ENCODE measurements at places on chromosomes 13 and 19.

DNA sequence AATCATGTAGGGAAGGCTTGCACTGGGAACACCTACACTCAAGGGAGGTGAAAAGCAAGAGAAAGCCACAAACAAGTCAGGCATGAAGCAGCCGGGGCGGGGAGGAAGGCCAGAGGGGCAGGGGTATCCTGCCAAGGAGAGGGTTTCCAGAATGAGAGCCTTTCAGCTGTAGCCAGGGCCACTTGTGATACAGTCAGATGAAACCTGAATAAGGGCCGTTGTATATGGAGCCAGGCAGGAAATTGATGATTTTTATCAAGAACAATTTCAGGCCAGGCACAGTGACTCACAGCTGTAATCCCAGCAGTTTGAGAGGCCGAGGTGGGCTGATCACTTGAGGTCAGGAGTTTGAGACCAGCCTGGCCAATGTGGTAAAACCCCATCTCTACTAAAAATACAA lies 4.4 kb downstream of the TRPM4 start:
- no peak for DNase-seq

DNA sequence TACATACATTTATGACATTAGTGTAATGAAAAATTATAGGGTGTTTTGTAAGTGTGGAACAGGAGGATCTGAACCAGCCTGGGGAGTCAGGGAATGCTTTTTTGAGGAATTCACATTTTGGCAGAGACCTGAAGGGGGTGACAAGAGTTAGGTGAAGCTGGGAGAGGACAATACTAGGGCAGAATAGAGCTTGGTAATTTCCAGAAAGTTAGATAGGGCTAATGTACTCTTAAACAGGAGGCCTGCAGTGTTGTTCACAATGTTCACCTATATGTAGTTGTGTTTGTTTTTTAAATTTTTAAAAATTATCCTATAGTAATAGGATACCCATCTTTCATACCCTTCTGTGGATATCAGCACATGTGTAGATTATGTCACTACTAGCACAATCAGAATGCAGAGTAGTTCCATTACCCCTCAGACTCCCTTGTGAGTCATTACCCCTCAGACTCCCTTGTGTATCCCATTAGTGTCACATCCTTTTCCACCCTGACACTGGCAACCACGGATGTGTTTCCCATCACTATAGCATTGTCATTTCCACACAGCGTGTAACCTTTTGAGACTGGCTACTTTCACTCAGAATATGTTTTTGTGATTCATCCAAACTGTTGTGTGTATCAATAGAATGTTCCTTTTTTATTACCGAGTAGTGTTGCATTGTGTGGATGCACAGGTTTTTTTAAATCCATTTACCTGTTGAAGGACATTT lies 43.1 kb downstream of the PCCA start:
- DNase-seq: peak; percentile 20

- DNase-seq: no peak
These were observed 6.5 kb downstream of the SIGLEC7 start for GRCh38 chr19:51148580-51148979.

- DNase-seq: no peak
These were observed 265.3 kb downstream of the NALCN start for GRCh38 chr13:101150998-101151397.

- DNase-seq: no peak
These were observed 34.4 kb upstream of the ZNF808 start for GRCh38 chr19:52492994-52493470.

DNA sequence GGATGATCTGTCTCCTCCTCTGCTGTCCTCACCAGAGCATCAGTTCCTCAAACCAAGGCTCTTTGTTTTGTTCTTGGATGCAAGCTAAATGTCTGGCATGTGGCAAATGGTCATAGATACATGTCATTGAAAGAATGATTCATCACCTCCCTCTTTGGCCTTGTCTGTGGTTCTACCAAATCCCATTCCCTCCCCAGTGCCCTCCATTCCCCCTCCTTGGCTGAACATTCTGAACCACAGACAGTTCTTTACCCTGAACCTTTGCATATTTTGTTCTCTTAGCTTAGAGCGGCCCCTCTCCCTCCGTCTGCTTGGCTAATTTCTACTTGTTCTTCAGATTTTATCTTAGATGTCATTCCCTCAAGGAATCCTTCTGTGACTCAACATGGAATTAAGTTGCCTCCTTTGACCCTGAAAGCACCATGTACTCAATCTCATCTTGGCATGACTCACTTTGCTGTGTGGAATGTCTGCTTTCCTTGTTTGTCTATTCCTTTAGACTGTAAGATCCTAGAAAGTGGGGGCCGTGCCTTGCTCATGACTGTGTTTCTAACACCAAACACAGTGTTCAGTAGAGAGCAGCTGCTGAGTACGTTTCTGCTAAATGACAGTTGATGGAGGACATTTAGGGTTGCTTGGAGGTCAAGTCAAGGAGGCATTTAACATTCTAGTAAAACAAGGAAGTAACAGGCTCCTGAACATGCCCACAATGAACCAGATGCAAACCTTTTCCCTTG lies 8.1 kb downstream of the ALOX5AP start:
- no peak for DNase-seq

DNA sequence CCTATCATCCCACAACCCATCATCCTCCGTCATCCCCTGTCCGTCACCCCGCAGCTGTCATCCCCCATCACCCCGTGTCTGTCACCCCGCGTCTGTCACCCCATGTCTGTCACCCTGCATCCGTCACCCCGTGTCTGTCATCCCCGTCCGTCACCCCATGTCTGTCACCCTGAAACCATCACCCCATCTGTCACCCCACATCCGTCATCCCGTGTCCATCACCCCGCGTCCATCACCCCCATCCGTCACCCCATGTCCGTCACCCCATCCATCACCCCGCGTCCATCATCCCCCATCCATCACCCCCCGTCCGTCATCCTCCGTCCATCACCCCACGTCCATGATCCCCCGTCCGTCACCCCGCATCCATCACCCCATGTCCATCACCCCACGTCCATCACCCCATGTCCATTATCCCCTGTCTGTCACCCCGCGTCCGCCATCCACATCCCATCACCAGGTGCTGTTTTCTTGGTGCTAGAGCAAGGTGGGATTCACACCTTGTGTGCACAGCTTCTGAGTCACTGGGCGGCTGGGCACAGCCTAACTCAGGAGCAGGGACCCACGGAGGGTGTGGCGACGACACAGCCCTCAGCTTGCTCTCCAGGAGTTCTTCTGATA lies 24.2 kb downstream of the RASA3 start:
- DNase-seq: no peak

GRCh38 chr19:5497297-5497696 lies 42.1 kb downstream of the ZNRF4 start:
- DNase-seq: no peak

GRCh38 chr19:32196690-32197420 lies 148.6 kb upstream of the ZNF507 start:
- no peak for DNase-seq

DNA sequence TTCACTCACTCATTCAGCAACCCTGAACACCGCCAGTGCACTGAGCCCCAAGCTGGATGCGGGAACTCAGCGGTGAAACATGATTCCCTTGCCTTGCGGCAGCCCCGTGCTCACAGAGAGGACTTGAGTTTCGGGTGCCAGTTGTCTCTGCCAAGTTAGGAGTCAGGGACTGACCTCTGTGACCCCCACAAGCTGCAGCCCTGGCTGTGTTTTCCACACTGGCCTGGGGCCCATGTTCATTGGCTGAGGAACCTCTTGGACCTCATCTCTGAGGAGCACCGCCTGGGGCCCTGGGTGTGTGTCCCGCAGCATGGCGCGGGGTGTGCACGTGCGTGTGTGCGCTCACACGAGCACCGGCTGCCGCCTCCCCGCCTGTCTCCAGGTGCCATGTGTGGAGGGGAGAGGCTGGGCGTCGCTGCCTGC lies 31.0 kb downstream of the CAPN12 start:
- no peak for DNase-seq

DNA sequence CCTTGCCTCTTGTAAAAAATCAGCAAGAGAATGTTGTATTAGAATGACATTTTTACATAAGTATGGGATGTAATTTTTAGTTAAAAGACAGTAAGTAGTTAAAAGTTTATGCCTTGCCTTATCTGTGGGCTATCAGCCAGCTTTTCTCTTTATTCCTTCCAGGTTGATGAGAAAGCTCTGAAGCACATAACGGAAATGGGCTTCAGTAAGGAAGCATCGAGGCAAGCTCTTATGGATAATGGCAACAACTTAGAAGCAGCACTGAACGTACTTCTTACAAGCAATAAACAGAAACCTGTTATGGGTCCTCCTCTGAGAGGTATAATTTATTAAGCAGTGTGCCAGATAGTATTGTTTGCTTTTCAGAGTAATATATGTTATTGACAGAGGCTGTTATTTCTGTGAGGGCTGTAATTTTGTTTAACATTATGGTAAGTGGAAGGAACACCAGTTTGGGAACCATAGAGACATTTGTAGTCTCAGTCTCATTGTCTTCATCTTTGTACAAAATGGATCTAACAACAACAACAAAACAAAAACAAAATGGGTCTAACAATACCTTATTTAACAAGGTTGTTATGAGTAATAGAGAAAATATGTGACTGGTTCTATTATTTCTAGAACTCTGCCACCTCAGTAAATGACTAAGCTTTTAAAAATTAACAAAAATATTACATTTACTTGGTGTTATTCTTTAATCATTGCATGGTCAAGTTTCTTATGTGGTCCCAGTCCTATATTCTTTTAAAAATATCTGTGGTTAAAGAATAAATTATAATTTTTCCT lies 112.8 kb downstream of the TDRD3 start:
- DNase-seq: no peak

DNA sequence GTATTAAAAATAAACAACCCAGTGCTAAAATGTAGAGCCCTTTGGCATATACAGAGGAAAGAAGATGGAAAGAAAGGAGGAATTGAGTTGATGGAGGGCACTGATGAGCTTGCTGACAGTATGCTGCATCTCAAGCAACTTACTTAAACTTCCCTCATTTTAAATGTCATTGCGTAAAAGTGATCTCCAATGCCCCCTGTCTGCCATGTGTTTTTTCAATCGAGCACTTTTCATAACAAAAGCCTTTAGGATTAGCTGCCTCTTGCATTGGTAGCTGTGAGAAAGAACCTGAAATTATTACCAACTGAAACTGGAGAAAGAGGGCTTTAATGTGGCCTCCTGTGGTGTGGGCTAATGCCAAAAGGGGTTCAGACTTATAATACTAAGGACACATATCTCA lies 541.6 kb downstream of the SUCLA2 start:
- DNase-seq: no peak

GRCh38 chr19:57682226-57682766 lies 519 bp downstream of the ZNF551 start:
- no peak for DNase-seq

- DNase-seq: no peak
These were observed 68.2 kb downstream of the LMO7 start for GRCh38 chr13:75704194-75704926.

GRCh38 chr13:47564041-47564440 lies 437.0 kb downstream of the SUCLA2 start:
- DNase-seq: no peak

DNA sequence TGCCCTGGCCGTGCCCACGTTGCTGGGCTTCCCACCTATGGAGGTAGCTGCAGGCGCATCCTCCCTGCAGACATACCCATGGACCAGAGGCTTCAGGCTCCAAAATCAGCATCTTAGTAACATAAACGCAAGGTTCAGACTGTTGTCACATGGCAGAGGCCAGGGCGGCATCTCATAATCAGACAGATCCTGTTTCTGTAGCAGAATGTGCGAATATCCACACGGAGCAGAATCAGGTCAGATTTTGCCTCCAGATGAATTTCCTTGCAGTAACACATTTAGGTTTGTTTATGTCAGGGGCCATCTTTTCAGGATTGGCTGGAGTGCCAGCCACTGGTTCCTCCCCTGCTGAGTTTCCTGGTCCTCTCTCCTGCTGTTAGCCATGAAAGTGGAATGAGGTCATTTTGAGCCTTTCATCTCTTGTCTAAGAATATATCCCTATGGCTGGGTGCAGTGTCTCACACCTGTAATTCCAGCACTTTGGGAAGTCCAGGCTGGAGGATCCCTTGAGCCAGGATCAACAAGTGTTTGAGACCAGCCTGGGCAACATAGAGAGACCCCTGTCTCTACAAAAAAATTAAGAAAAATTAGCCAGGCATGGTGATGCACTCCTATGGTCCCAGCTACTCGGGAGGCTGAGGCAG lies 20.5 kb downstream of the SMARCA4 start:
- DNase-seq: no peak

DNA sequence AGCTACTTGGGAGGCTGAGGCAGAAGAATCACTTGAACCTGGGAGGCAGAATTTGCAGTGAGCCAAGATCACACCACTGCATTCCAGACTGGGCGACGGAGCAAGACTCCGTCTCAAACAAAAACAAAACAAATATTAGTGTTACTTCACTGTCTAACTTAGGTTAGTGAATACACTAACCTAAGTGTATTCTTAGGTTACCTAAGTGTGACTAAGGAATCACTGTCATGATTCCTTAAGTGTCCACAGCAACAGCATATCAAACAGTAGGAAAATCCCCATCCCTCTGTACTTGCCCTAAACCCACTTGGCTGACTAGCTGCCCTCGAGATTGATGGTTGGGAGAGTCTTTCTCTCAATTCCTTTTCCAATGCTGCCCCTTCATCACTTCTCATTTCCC lies 11.8 kb upstream of the LRCH1 start:
- DNase-seq: no peak

GRCh38 chr19:9914001-9914314 lies 22.4 kb downstream of the OLFM2 start:
- no peak for DNase-seq

- peak; percentile 29 for DNase-seq
These were observed 7.9 kb downstream of the PIP5K1C start for GRCh38 chr19:3692141-3693024.

GRCh38 chr19:48654299-48655059 lies 8.5 kb upstream of the CA11 start:
- DNase-seq: no peak

DNA sequence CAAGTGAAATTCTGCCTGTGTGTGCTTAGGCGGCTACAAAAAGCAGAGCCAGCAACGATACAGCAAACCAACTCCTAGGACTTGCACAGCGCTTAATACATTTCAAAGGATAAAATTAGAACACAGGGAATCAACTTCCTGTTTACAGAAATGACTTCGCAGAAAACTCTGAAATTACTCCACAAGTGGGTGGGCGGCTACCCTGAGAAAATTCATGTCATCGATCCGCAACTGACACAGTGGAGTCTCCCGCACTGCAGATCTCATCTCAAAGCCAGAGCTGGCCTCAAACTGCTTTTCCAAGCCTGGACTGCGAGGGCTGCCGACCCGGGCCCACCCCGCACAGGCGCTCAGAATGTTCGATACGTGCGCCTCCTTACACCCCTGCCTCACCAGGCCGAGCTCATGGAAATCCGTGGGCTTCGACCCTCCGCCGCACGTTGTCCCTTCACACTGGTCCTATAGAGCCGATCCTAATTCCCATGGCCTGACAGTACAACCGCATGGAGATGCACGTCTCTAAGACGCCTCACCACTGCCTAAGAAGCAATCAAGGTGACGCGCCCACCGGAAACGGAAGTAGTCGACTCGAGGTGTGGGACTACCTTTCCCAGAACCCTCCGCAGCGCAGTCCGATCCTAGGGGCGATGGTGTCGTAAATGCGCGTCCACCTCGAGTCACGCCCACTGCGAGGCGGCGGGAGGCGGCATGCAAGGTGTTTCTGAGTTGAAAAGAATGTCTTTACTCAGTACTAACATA lies at the start of gene ZNF229:
Gene ZNF229 (minus strand): TSS at position 557 of the 759 bp plus-strand sequence. CDS start 5,625 bp downstream, outside the sequence.
- peak; percentile 50 for DNase-seq

GRCh38 chr13:48162217-48162616 lies 67.3 kb upstream of the MED4 start:
- no peak for DNase-seq
